CD4-positive, CD25-positive, alpha-beta regulatory T cell (primary cell): ENCODE measurements at places on chromosomes 7 and 10. TPM values are rescaled to one million over a fixed set of nuclear protein-coding genes. Genes with fewer than 3 reads are reported as not detected.

DNA sequence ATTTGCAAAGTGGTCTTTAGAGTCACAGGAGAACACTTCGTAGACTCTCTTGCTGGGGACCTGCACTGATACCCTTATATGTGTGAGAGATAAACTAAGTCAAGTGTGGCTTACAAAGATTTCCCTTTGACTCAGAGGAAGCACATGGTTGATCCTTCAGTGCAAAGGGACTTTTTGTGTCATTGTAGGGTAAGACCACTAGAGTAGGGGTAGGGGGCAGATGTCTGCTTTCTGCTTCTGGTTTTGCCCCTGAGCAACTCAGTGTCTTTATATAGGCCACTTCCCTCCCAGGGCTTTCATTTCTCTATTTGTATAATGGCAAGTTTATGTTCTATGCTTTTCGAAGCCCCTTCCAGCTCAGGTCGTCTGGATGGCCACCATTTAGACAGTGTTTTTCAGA lies 281.7 kb downstream of the SORCS3 start:
- no peak for DNase-seq

- DNase-seq: no peak
These were observed 336.2 kb downstream of the DPP6 start for GRCh38 chr7:154388412-154388811.

- DNase-seq: no peak
These were observed 86.9 kb upstream of the ZNF438 start for GRCh38 chr10:31118556-31118955.

STEAP4 gene
- not detected for polyA plus RNA-seq

GRCh38 chr7:28230261-28230660 lies 49.7 kb upstream of the JAZF1 start:
- no peak for DNase-seq

DNA sequence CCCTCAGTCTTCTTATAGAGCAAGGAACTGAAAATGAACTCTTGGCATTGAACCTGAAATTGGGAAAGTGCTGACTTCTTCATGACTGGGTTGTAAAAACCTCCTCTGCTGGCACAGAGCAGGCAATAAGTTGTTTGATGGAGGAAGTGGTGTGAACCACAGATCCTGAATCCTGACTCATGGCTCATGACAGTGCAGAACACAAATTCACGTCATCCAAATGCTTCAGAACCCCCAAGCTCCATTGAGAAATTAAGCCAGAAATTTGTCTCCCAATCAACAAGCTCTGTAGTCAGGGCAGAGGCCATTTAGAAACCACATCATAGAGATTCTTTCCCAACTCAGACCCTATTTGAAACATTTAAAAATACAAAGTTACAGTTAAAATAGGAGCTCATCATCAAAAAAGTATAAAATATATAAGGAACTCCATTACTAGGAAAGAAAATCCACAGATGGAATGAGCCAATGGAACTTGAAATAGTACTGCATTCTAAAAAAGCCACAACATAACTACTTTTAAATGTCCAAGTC lies 10.3 kb upstream of the STK17A start:
- DNase-seq: no peak

CAV1 gene
- 0.11 TPM for polyA plus RNA-seq

DNA sequence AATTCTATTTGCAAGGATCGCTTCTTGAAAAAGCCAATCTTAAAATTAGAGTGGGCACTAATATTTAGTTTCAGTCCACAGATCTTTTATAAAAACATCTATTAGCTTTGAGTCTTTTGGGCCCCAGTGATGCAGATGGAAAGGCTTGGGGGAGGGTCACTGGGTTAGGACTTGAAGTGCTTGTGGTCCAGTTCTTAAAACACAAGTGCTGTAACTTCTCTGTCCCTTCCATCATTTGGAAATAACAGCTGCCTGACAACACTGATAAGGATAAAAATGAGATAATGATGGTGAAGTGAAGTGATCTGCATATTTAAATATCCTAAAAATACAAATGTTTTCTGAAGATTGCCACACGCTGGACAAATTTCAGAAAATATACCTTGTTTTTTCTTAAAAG lies 37.1 kb upstream of the ZRANB1 start:
- DNase-seq: no peak

GRCh38 chr10:53573498-53573897 lies 800.9 kb upstream of the MBL2 start:
- no peak for DNase-seq
